A549 treated with DMSO at 1 μM for 4 hours (cell line): ENCODE measurements at places on chromosomes 11 and 22. TPM values are rescaled to one million over a fixed set of nuclear protein-coding genes. Genes with fewer than 3 reads are reported as not detected.

The CDHR5 gene
- total RNA-seq: 0.02 to 0.05 TPM in 2 of 5 replicates, not detected in the others

The KRTAP5-10 gene
- not detected in 5 replicates for total RNA-seq

The CENPM gene
- total RNA-seq: 31.5 to 39.1 TPM (median 36.7 TPM) in 5 replicates

The WNT7B gene
- total RNA-seq: 123 to 151 TPM (median 140 TPM) in 5 replicates

The PES1 gene
- total RNA-seq: 107 to 133 TPM (median 113 TPM) in 5 replicates

The GAL gene
- 11.1 to 22.8 TPM (median 17.5 TPM) in 5 replicates for total RNA-seq

The NCF4 gene
- total RNA-seq: not detected in 5 replicates

The CATSPERZ gene
- 2.2 to 3.1 TPM (median 2.7 TPM) in 5 replicates for total RNA-seq

The ADM2 gene
- 0.41 to 0.73 TPM (median 0.58 TPM) in 5 replicates for total RNA-seq

The CHRNA10 gene
- 0.53 to 2.4 TPM (median 0.94 TPM) in 5 replicates for total RNA-seq

The ADSL gene
- total RNA-seq: 81.1 to 91.9 TPM (median 87.9 TPM) in 5 replicates

The SCGB2A2 gene
- total RNA-seq: not detected in 5 replicates

The BLID gene
- total RNA-seq: 0.10 to 0.29 TPM in 2 of 5 replicates, not detected in the others

The FAM181B gene
- total RNA-seq: 0.02 to 0.05 TPM (median 0.04 TPM) in 4 of 5 replicates, not detected in the other

The RASSF10 gene
- 7.2 to 11.2 TPM (median 10.4 TPM) in 5 replicates for total RNA-seq

The OR8D4 gene
- not detected in 5 replicates for total RNA-seq

The LDHAL6A gene
- total RNA-seq: not detected in 5 replicates

The IGSF9B gene
- 0.54 to 1.9 TPM (median 1.3 TPM) in 5 replicates for total RNA-seq

The GGT1 gene
- 100 to 117 TPM (median 105 TPM) in 5 replicates for total RNA-seq

The MMP27 gene
- not detected in 5 replicates for total RNA-seq

The CCDC81 gene
- 0.31 to 0.71 TPM (median 0.35 TPM) in 4 of 5 replicates, not detected in the other for total RNA-seq

The KMT2A gene
- 12.5 to 16.8 TPM (median 15.2 TPM) in 5 replicates for total RNA-seq

The GRAP2 gene
- total RNA-seq: not detected in 5 replicates

The CLDN5 gene
- total RNA-seq: not detected in 5 replicates

The SEPTIN3 gene
- 1.2 to 1.7 TPM (median 1.3 TPM) in 5 replicates for total RNA-seq

The ACR gene
- total RNA-seq: 0.06 TPM in 2 of 5 replicates, not detected in the others

The SYT9 gene
- 0.13 to 0.25 TPM (median 0.17 TPM) in 5 replicates for total RNA-seq

The HEPHL1 gene
- not detected in 5 replicates for total RNA-seq

The GSTT2B gene
- total RNA-seq: 0.17 to 0.54 TPM (median 0.26 TPM) in 5 replicates
